Activated naive CD4-positive, alpha-beta T cell (primary cell): ENCODE measurements at places on chromosomes 5 and 9.

GRCh38 chr5:14936588-14936987, 65.0 kb upstream of the ANKH start:
- DNase-seq: no peak

GRCh38 chr9:115717711-115718173, 435.8 kb upstream of the PAPPA start:
- DNase-seq: no peak

GRCh38 chr9:95754533-95755420, 120.7 kb upstream of the ERCC6L2 start:
- no peak for DNase-seq

DNA sequence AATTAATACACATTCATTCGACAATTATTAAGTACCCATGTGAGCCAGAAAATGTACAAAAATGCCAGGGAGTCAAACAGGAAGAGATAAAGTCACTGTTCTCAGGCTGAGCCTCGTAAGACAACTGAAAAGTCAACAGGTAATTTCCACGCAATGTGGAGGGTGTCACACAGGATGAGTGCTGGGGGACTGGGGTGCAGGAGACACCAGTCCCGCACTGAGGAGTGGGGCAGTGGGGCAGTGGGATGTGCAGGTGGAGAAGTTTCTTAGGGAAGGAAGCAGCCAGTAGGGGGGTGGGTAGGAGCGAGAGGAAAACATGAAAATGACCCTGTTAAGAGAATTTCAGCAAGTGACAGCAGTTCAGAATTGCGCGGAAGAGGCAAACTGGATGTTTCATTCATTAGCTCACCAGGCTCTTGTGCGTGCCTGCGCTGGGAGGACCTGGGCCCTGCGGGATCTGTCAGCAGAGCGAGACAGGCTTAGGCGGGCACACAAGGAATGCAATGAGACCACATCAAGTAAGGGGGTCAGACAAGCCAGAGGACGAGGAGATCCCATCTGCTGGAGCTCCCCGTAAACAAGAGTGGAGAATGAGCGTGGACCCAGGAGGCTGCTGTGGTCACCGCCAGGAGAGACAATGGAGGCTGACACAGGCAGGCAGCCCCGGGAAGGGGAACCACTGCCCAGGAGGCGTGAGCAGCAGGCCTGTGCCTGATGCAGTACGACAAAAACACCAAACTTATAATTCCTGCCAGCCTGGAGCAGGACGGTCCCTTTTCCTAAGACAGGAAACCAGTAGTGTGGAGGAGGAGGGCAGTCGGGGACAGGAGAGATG, 21.0 kb downstream of the CAMSAP1 start:
- DNase-seq: no peak

GRCh38 chr9:95796029-95796428, 79.5 kb upstream of the ERCC6L2 start:
- DNase-seq: no peak

DNA sequence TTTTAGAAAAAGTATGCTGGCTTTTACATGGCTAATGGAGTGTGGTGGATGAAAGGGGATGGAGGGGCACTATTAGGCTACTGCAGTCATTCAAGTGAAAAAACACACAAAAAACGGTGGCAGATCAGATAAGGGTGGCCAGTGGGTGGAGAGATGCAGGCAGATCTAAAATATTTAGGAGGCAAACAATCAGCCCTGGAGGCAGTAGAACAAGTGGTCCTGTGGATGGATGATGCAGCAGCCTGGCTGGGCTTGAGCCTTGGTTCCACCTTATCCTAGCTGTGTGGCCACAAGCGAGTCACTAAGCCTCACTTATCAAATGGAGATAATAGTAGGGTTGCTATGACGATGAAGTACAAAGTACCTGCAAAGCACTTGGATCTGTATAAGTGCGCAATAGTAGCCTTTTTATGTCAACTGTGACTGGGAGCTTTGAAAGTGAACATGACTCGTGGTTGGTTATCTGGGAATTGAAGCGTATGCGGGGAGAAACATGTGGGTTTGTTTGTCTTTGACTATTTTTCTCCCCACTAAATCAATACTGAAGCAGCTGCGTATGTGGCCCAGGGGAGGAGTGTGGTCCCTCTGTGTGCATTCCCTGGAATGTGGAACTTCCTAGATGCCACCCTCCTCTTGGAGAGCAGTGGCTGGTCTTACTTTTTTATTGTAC, 20.2 kb downstream of the NSG2 start:
- DNase-seq: no peak

GRCh38 chr5:173472784-173473278, 143.6 kb downstream of the BOD1 start:
- DNase-seq: no peak

GRCh38 chr9:93204470-93205043, 20.6 kb downstream of the WNK2 start:
- DNase-seq: no peak

DNA sequence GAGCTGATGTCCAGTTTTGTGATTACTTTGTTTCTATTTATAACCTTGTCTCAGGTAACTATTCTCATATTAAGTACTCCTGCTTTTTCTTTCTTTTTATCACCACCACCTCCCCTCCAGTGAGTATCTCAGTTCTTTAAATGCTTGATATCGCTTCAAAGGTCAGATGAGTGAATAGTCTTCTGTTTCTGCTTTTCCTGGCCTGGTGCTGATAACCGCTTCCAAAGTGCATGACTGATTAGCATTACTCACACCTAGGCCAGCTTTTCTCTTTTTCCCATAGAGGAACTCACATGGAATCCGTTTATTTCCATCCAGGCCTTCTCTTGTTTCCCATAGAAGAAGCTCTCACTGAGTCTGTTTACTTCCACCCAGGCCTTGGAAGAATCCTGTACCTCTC, 3.2 kb downstream of the SLC36A1 start:
- no peak for DNase-seq

GRCh38 chr5:41195228-41195627, 18.1 kb downstream of the C6 start:
- no peak for DNase-seq

DNA sequence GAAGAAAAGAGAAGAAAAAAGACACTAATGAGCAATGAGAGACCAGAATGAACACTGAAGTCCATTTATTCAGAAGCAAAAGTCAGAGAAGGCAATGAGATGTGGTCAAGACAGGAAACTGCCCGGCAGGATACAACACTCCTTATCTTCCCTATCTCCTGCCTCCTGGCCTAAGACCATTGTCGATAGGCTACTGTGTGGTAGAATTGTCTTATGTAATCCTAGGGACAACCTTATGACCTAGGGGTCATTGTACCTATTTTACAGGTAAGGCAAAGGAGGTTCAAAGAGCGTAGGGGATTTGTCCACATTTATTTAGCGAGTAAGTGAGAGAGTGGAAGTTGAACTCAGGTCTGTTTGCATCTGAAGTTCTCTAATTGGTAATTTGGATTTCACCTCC, 63.0 kb upstream of the PTPN3 start:
- DNase-seq: no peak

GRCh38 chr5:34914671-34915138, 599 bp downstream of the RAD1 start:
- DNase-seq: no peak

DNA sequence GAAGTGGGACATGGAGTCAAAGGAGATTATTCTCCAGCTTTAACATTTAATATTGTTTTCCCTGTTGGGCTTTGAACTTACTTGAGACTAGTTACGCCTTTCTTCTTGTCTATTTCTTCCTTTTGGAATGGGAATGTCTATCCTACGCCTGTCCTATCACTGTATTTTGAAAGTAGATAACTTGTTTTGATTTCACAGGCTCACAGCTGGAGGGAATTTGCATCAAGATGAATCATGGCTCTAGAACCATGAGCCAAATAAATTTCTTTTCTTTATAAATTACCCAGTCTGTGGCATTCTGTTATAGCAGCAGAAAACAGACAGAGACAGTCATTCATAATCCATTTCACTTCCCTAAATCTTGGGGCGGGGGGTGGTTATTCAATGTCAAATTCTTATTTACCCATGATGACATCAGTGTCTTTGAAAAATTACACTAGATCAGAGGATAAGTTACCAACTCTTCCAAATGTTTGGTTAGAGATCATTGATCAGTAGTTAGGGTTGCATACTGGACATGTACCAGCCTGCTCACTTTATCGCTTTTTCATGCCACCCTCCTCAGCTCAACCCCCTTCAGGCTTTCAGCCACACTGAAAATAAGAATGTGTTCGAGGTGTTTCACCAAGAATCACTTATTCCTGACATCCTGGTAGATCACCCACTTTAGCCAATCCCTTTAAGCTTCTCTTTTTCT, 419.6 kb upstream of the PIK3R1 start:
- DNase-seq: no peak

- DNase-seq: no peak
Observed at GRCh38 chr5:24817966-24818365, 173.2 kb upstream of the CDH10 start.

- DNase-seq: no peak
Observed at GRCh38 chr5:100800562-100800961, 102.5 kb downstream of the ST8SIA4 start.
